NCI-H1417 (cell line): ENCODE measurements at places on chromosomes 3 and 15.

DNA sequence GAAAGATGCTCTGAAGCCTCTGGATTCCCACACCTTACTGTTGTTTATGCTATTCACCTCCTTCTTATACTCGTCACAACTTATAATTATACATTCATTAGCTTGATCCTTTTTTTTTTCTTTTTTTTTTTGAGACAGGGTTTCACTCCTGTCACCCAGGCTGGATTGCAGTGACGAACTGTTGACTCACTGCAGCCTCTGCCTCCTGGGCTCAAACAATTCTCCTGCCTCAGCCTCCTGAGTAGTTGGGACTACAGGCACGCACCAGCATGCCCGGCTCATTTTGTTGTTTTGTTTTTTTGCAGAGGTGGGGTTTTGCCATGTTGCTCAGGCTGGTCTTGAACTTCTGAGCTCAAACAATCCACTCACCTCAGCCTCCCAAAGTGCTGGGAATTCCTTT, 143.6 kb downstream of the PLCL2 start:
- DNase-seq, result no peak

GRCh38 chr3:50676031-50676705, 1.4 kb downstream of the DOCK3 start:
- no peak for DNase-seq

DNA sequence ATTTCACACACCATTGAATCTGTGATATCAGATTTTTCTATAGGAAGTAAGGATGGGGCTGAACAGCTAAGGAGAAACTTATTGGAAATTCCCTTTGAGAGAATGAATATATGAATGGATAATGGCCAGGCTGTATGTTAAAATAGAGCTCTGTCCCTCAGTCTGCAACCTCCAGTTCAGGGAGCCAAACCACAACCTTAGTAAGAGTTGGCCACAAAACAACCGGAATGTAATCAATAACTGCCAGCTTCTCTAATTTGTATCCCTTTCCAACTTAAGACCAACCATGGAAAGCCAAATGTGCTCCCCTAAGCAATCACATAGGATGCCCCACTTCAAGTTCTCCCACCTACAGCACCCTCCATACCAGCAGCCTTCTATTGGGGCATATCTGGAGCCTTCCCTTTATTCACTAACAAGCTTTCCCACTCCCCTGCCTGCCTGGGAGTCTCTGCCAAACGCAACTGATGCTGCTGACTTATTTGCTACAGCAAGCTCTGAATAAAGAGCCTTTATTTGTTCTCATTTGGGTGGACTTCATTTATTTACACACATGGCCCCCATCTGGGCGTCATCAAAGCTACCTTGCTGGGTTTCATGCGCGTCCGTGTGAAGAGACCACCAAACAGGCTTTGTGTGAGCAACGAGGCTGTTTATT, 75.4 kb upstream of the LARS2 start:
- DNase-seq, result no peak

GRCh38 chr15:58604455-58604923, 145.0 kb downstream of the ADAM10 start:
- no peak for DNase-seq

DNA sequence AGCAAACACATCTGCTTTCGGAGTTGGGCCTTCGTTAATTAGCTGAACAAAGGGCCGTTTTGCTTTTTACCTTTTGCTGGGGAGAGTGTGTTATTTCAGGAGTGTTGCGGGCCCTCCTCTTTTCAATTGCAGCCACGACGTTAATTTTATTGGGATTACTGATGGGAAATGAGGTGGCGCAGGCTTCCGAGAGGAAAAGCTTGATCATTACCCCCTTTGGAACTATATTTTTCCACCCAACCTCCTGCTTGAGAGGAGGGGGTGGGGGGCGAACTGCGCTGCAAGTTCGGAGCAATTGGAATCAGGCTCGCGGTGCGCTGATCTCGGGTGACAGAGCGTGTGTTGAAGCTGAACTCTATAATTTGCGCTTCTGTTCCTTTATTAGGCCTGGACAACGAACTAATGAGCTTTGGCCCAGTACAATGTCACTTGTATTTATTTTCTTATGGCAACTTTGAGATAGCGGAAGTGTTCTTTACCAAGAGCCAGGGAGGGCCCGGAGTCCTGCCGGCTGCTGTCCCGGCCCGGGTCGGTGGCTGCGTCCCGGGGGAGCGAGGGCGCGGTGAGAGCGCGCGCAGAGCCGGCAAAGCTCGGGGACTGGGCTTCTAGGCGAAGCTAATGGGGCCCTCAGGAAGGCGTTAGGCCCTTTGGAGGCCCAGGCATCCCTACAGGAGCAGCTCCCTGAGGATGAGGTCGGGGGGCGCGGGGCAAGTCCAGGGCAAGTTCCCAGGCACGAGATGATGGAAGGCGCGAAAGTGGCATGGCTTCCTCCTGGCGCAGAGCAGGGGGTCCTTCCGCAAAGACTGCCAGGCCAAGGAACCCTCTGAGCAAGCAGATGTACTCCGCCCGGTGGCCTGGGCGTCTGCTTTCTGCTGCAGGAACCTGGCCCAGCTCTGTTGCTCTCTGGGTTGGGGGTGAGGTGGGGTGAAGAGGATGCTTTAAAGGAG, 12.9 kb downstream of the NR2F2 start:
- DNase-seq, result peak; percentile 21

- DNase-seq, result no peak
Measured at GRCh38 chr3:85584779-85585356, 626.1 kb downstream of the CADM2 start.

DNA sequence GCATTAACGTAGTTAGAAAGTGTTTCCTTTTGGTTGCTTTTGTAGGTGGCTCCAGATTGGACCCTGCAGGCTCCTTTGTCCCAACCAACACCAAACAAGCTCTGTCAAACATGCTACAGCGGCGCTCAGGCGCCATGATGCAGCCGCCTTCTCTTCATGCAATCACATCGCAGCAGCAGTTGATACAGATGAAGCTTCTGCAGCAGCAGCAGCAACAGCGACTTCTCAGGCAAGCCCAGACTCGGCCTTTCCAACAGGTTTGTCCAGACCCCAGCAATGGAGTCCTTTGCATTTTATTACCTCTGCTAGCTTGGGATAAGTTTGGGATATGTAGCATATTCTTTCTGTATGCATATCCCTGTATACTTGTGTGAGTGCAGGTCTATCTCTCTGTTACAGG, 10.1 kb upstream of the P2RY12 start:
- no peak for DNase-seq

- DNase-seq, result no peak
Measured at GRCh38 chr3:58317811-58318210, 11.5 kb downstream of the HTD2 start.

- peak; percentile 37 for DNase-seq
Measured at GRCh38 chr3:94249491-94250079, 186.7 kb downstream of the NSUN3 start.

DNA sequence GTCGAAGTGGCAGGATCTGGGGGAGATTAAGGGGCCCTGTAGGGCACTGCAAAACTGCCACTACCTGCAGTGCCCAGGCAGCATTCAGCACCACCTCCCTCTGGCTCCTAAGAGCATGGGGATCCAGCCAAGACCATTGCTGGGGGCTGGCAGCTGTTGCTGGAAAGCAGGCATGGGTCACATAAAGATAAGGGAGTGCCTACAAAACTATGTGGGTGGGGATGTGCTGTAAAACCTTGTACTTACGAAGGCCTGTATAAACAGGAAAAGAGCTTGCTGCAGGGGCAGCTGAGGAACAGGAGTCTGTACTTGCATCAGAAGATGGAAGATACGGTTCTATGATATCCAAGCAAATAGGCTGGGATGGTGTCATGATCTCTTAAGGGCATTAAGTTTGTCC, 27.1 kb downstream of the IL20RB start:
- DNase-seq, result no peak

DNA sequence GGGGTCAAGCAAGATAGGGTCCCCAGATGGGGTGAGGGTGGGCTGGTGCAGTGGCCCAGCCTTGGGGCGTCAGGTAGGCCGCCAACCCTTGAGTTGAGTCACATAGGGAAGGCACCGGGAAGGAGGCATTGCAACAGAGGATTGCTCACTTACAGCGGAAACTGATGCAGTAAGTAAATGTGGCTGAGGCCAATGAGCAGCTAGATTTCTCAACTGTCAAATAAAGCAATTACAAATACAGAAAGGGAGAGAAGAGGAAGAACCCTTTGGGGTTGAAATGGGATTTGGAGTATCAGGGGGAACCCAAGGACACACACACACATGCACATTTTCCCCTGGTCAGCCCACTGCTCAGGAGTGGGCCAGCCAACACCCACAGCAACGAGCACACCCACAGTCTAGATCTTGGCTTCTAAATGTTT, 44.0 kb downstream of the CHSY1 start:
- no peak for DNase-seq

GRCh38 chr3:25033407-25034029, 394.5 kb upstream of the RARB start:
- peak; percentile 38 for DNase-seq

GRCh38 chr3:31294430-31295149, 238.1 kb upstream of the STT3B start:
- no peak for DNase-seq

DNA sequence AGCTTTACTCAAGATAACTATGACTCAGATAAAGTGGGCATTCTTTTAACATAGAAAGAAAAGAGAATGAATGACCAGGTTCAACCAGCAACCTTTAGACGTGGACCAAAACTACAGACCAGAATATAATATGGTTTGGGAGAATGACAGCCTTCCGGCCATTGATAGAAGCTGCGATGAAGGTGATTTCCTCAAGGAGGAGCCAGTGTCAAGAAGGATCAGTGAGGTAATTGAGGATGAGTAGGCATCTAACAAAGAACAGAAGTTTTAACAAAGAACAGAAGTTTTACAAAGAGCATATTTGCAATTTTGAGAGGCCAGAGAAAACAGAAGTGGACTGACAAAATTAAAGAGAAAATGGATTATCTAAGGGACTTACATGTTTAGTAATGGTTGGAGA, 289.0 kb upstream of the AGTR1 start:
- no peak for DNase-seq

DNA sequence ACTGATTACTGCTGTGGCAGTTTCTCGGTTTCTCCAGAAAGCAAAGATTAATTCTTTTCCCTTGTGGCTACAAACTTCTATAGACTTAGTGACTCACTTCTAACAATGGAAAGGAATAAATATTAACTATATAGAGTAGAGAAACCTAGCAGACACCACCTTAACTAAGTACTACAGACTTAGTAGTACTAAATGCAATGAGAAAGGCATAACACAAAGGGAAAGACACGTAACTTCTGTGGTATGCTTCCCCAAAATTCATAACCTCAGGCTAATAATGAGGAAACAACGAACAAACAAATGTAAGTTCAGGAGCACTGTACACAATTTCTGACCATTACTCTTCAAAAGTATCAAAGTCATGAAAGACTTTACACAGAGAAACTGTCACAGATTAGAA, 31.2 kb downstream of the ATG3 start:
- no peak for DNase-seq

DNA sequence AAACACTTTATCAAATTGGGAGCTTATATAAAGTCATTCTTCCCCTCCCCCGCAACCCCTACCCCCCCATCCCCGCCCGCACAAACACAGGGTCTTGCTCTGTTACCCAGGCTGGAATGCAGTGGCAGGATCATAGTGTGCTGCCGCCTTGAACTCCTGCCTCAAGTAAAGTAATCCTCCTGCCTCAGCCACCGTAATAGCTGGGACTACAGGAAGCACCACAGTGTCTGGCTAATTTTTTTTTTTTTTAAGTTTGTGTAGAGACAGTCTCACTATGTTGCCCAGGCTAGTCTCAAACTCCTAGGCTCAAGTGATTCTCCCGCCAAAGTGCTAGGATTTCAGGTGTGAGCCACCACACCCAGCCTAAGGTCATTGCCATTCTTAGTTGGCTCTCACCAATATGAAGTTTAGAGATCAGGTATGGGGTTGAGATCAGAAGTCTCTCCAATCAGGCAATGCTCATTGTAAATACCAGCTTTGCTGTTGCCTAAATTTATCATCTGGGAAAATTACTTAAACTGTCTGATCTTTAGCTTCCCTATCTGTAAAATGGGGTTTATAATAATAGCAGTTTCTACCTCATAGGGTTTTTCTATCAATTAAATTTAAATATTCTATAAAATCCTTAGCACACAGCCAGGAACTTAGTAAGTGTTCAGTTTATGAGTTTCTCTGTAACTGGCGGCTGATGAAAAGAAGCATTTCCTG, 60.3 kb downstream of the TGFBR2 start:
- no peak for DNase-seq

DNA sequence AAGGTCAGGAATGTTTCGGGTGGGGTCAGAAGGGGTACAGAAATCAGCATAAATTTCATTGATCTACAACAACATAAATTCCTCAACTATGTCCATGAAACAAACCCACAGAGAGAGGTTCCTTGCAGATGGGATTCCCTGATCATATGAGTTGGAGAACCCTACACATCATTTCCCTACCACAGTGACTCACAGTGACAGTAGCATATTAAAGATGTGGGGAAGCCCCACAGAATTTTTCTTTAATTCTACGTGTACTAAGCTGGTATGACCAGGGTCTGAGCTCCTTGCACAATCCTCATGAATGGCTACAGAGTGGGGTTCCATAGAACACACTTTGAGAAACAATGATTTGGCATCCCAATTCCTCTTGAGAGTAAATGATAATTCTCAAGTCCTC, 116.9 kb upstream of the RAD18 start:
- DNase-seq, result no peak

GRCh38 chr3:195059006-195059350, 212.0 kb downstream of the XXYLT1 start:
- DNase-seq, result no peak
